ENCODE measurements at places on chromosomes 16 and 17.

DNA sequence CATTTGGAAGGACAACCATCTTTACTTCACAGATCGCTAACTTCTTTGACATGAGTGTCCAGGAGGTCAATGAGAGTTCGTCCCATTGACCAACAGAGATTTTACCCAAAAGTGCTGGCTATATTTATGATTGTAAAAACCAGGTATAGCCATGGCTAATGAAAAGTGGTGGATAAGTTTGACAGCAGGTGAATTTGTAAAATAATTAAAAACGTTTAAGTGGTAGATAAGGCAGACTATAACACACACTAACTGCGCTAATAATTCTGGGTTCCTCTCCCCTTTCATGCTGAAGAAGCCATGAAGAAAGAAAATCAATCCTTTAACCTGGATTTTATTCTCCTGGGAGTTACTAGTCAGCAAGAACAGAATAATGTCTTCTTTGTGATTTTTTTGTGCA lies at the start of gene OR1A2:
Gene OR1A2, plus strand, starts transcription at position 301 of the 400 bp plus-strand sequence. Its CDS starts 0 bp downstream, at position 301.
- DNase-seq, result no peak

- DNase-seq, result no peak
Observed at GRCh38 chr17:58005728-58006559, 1.1 kb downstream of the SRSF1 start.

GRCh38 chr17:68981288-68981687 lies 26.1 kb upstream of the ABCA8 start:
- no peak for DNase-seq

- DNase-seq, result no peak
Observed at GRCh38 chr17:28474111-28474531, 677 bp downstream of the SLC13A2 start.

GRCh38 chr16:48607056-48607825 lies 2.7 kb downstream of the N4BP1 start:
- no peak for DNase-seq

DNA sequence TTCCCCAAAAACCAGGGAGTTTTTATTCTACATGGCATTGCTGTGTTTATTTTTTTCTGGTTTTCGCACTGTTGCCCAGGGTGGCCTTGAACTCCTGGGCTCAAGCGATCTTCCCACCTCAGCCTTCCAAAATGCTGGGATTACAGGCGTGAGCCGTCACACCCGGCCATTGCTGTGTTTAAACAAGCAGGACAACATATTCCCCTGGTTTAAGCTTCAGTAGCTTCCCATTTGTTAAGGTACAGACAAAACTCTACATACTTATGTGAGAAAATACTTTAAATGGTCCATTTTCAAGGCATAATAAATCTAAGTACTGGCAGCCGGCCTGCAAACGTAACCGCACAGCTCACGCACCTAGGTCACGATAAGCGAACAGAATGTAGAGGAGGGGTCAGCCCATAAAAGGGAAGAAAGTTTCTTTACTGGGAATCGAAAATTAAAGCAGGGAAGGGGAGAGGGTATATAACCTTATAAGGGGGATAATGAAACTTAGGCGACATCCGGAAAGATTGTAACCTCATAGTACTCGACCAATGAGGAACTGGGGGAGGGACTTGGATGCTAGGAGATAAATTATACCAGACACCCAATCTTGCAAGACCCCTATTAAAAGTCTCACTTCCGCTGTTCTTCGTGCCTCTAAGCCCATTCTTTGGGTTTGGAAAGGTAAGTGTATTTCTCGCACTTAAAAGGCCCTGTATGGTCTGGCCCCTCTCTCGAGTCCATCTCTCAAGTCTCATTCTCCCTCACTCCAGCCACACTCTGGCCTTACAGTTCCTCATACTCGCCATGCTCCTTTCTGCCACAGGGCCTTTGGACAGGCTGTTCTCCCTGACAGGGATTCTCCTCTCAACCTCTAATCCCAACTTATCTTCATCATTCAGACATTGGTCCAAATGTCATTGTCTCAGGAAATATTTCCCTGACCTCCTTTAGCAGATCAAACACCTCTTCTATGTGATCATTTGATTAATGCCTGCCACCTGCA lies 59.2 kb downstream of the TEX14 start:
- DNase-seq, result no peak

GRCh38 chr17:17151055-17151454 lies 55.1 kb downstream of the PLD6 start:
- no peak for DNase-seq

GRCh38 chr16:88008840-88009239 lies 57.6 kb downstream of the BANP start:
- no peak for DNase-seq

Measured in stimulated activated CD8-positive, alpha-beta memory T cell treated with anti-CD3 and anti-CD28 coated beads, Interleukin-12 subunit alpha, Interleukin-12 subunit beta, amount 100 ng/mL, for 4 hours (primary cell).